ENCODE measurements at places on chromosomes 11 and 22.

DNA sequence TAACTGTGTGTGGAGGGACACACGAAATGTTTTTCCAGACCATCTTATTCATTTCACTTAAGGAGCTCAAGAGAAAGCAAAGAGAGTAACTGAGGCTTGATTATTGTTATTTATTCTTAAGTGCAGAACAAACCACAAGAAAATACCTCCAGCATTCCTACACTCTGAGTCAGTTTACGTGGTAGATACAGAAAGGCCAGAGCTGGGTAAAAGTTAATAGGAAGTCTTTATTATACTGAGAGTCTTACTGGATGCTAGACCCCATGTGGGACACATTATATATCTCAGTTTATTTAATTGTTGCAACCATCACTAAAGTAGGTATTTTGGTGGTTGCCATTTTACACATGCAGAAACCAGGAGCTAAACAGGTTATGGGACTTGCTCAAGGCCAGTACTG is 261.4 kb upstream of the POU2AF2 start:
- no peak for DNase-seq

GRCh38 chr11:43392713-43393112 is 34.0 kb downstream of the TTC17 start:
- DNase-seq = no peak

- DNase-seq = no peak
Measured at GRCh38 chr11:2752204-2752770, 52.5 kb upstream of the KCNQ1OT1 start.

GRCh38 chr11:121999651-122000050 is 116.4 kb downstream of the BLID start:
- DNase-seq = no peak

GRCh38 chr22:27718186-27719035 is 83.1 kb downstream of the MN1 start:
- DNase-seq = no peak

- DNase-seq = no peak
Measured at GRCh38 chr11:859394-860131, 16.9 kb downstream of the TSPAN4 start.

DNA sequence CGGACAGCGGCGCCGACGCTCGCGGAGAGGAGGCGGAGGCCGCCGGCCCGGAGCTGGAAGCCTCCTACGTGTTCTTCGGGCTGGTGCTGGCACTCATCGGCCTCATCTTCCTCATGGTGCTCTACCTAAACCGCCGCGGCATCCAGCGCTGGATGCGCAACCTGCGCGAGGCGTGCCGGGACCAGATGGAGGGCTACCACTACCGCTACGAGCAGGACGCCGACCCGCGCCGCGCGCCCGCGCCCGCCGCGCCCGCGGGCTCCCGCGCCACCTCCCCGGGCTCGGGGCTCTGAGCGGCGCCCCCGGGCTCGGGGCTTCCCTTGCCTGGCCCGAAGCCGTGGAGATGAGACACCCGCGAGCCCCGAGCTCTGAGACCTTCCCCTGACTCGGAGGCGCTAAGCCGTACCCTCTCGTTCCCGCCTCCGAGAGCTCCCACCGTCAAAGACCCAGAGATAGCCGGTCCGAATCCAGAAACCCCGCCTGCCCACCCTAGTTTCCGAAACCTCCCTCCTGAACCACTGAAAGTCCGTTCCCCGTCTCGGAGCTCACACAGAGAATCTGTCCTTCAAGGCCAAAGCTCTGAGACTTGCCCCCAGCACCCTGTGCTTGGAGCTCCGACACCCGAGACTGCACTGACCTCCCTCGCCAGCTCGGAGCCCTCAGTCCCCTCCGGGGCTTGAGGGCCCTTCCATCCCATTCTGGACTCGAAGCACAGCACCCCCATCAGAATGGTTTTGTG is 1.5 kb downstream of the TPBGL start:
- no peak for DNase-seq

- no peak for DNase-seq
Measured at GRCh38 chr11:103877221-103877620, 159.2 kb upstream of the DDI1 start.

GRCh38 chr22:49959782-49960158 is 802 bp upstream of the PIM3 start:
- no peak for DNase-seq

- no peak for DNase-seq
Measured at GRCh38 chr22:45284705-45285262, at the start of gene UPK3A. Gene UPK3A (plus strand): TSS chr22:45284949. CDS start chr22:45285014, 65 bp downstream.

DNA sequence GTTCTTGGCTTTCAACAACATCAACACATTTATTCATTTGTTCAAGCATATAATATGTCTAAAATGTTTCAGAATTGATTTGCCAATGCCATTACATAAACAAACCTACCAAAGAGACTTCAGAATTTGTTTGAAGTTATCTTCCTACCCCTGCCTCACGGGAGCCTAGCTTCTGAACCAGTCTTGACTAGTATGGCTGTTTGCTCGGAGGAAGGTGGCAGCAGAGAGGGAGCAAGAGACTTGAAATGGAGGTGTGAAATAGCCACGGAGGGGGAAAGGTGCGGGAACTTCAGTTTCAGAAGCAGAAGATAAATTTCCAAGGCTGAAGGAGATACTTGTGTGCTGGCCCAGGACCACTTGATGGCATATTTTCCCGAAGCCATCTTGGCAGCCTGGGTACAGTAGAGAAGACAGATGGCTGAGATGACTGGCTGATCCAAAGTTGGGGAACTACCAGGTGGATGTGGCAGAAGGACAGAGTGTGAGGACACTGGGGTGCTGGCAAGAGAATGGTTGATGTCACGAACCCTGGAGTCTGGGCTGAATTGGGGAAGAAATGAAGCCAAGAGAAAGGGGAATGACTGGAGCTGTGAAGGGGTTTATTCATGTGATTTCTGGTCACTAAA is 14.0 kb upstream of the MTCH2 start:
- no peak for DNase-seq

DNA sequence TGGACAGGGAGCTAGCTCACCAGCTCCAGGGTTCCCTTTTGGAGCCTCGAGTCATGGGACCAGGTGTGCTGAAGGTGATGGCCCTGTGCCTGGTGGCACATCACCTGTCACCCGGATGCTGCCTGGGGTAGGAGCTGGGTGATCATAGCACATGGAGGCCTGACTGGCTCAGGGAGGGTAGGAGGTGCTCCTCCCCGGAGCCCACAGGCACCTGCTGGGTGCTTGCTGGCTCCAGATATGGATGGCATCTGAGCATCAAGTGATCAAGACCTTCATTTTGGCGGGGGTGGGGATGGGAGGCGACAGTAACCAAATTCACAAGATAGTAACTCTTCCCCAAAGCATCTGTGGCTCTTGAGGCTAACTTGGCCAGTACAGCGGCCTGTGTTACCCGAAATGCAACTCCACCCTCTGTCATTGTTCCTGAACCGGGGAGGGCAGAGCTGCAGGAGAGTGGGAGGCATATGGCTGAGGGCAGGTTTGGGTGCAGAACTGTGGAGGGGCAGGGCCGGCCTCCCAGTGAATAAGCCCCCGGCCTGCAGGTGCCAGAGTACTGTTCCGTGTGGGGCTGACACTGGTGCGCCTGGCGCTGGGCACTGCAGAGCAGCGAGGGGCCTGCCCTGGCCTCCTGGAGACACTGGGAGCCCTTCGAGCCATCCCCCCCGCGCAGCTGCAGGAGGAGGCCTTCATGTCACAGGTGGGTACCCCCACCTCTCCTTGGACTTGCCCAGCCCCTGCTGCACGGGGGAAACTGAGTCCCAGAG is 4.7 kb downstream of the TBC1D10C start:
- no peak for DNase-seq

DNA sequence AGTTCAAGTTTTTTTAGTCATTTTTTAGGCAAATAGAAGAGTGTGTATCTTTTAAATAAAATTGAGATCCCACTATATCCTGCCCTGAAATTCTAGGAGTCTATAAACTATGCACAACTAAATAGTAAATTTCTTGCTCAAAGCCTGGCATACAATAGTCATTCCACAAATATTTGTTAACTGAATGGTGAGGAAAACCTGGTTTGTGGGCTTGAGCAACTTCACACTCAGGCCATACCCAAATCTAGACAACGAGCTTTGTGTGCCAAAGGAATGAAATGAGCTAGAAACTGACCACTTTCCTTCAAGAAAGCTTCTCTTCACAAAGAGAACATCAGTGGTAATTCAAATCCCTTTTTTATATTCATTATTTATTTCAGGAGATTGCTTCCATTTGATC is 39.6 kb upstream of the AMOTL1 start:
- DNase-seq = no peak

GRCh38 chr11:118938491-118939403 is 13.0 kb upstream of the BCL9L start:
- DNase-seq = no peak

GRCh38 chr22:20494978-20495860 is at the start of gene KLHL22:
Gene KLHL22 (minus strand): TSS chr22:20495795. CDS start chr22:20489211, 6,584 bp downstream.
- no peak for DNase-seq

DNA sequence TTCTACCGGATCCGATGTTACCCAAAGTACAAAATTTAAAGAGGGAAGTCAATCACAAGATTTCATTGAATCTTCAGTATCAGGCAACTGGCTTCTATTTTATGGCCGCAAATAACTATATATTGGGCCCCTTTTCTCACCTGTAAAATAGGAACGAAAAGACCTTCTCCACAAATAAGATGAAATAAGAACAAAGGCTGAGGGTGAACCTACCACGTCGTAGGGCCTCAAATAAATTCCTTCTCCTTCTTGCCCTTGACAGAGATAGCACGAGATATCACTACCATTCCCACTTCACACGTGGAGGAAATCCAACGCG is 794 bp upstream of the EMSY start:
- DNase-seq = no peak

GRCh38 chr11:61602775-61603569 is 22.1 kb upstream of the SYT7 start:
- no peak for DNase-seq
